ENCODE measurements at places on chromosomes 11 and 22.

- DNase-seq, result no peak
These were observed 126.7 kb downstream of the CTTN start for GRCh38 chr11:70525006-70525405.

DNA sequence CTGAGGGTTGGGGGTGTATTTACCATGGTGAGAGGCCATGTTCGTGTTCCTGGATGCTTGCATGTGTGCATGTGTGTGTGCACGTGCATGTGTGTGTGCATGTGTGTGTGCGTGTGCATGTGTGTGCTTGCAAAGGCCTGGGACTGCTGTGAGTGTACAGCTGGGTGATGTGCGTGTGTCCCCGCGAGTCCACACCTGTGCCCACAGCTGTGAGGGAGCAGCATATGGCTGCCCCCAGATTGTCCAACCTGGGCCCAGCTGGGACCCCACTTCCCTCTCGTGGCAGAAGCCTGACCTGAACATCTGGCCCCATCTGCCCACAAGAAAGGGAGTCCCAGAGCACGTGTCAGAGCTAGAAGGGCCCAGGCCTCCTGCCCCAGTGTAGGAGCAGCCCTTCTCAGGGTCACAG is 8.4 kb upstream of the CD248 start:
- DNase-seq, result no peak

- no peak for DNase-seq
These were observed 90.1 kb downstream of the KIF18A start for GRCh38 chr11:28017816-28018215.

- no peak for DNase-seq
These were observed 7.8 kb upstream of the NOX4 start for GRCh38 chr11:89498845-89499448.

- DNase-seq, result no peak
These were observed 46.6 kb upstream of the MMP7 start for GRCh38 chr11:102577182-102577581.

Data from left renal cortex interstitium (tissue), 4 donors.